ENCODE measurements at places on chromosomes 3 and 15.

- DNase-seq = no peak
These were observed 87.5 kb downstream of the ATP2B2 start for GRCh38 chr3:10417847-10418246.

- no peak for DNase-seq
These were observed 7.3 kb downstream of the ARL6IP5 start for GRCh38 chr3:69092030-69092516.

DNA sequence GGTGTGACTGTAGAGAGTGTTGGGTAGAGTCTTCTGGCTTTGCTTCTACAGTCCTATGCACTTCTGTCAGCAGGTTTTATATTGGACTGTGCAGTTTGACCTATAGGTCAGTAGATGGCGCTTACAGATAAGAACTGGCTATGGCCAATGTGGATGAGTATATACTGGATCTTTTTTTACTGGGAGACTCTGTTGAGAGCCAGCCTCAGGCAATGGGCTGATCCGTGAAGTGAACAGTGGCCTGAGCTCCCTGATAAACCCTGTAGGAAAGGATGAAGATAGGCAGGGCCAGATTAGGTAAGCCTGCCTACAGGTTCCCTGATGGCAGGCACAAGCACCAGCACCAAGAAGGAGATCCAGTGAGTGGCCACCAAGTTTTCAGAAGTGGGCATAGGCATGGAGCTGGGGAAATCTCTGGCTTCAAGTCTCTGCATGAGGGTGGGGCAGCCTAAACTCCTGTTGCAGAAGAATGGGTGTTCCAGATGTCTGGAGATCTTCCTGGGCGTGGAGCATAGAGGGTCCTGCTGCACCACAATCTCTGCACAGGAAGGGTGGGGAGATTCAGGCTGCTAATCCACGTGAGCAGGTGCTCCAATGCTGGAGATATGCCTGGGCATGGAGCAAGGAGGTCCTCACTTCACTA, 326.0 kb upstream of the SGO1 start:
- no peak for DNase-seq

DNA sequence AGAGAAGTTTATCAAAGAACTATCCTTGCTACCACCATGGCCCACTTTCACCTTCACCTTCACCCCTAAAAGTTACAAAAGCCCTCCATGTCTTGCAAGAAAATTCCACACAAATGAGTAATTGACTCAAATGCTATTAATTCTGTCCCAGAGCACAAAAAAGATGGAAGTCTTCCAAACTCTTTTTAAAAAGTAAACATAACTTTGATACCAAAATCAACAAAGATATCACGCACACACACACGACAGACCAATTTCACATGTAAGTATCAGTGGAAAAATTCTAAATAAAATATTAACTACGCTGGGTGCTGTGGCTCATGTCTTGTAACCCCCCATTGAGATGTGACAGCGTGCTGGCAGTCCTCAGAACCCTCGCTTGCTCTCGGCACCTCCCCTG, 1.1 kb upstream of the MCCC1 start:
- no peak for DNase-seq

DNA sequence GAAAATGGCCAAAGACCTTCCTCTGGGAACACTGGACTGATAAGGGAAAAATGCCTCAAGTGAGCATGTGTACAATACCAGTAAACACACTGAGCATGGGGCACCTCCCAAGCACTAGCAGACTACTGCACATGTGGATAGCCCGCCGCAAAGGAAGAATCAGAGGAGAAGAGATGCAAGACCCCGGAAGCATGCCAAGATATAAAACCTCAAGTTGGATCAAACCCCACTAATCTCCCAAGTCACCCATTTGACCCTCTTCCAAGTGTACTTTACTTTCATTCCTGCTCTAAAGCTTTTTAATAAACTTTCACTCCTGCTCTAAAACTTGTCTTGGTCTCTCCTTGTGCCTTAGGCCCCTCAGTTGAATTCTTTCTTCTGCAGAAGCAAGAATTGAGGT, 121.1 kb upstream of the PLAAT1 start:
- no peak for DNase-seq

GRCh38 chr3:193377591-193377990, 962 bp downstream of the ATP13A5 start:
- no peak for DNase-seq

DNA sequence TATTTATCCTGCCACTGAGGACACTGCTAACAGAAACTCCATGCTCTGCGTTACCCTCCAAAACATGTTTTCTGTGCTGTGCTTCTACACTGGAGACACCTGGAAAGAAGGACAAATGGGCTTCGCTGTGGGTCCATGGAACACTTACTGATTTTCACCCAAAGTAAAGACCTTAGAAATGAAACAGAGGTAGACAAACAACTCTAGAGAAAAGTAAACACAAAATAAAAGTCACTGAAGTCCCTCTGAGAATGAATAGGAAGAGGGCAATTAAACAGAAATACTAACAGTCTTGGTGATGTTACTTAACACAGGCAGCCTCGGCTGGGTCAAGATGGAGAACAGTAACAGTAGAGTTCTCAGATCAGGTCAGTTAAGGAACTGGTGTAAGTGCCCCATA, 6.7 kb upstream of the STIMATE start:
- no peak for DNase-seq

GRCh38 chr15:39125904-39126303, 455.0 kb upstream of the THBS1 start:
- peak; percentile 1 for DNase-seq

GRCh38 chr15:42332331-42332730, 27.0 kb upstream of the CAPN3 start:
- DNase-seq = no peak

DNA sequence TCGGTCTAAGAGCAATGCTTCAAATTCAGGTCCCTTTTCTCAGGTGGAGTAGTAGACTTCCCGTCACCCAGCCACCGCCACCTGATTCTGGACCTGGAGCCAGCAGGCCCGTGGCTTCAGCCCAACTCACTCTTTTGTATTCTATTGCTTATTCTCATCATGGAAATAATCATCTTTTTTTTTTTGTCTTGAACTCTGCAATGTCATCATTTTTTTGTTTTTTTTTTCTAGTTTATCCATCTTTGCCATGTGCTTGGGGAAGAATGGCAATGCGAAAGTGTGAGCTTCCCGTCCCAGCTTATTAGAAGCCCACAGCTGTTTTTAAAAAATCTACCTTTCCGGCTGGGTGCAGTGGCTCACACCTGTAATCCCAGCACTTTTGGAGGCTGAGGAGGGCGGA, 51.3 kb upstream of the FSTL1 start:
- no peak for DNase-seq

DNA sequence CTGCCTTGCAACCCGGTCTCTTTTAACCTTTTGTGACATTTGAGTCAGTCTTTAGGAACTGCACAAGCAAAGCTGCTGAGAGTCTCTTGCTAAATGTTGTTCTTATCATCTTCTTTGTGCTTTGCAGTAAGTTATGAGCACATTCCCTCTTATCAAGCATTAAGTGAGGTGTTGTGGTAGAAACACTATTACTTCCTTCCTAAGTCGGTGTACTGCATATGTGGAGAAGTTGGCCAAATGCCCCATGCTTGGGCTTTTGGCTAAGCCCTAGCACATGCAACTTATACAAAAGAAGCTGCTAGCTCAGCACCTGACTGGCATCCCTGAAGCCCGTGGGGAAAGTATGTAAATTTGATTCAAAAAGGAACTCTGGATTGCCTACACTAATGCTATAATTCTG, 136.5 kb upstream of the RBMS3 start:
- no peak for DNase-seq

DNA sequence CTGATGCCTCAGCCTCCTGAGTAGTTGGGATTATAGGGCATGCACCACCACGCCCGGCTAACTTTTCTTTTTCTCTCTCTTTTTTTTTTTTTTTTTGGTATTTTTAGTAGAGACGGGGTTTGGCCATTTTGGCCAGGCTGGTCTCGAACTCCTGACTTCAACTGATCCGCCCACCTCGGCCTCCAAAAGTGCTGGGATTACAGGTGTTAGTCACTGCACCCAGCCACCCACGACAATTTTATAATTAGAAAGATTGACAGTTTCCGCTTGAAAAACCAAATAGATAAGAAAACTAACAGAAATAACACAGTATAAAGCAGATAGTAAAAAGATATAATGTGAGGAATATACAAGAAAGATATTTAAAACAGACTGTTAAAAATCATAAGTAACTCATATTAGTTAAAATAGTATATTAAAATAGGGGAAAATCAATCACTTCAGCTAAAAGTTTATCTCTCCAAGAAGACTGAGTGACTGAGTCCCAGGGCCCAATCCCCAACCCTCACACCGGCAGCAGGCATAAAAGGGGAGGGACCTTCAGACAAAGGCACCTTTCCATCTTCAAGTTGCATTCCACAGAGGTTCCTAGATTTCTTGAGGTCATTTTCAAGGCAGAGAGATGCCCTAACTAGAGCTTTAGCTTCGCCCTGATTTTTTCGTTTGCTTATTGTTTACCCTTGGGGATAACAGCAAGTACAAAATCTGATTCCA, 1.4 kb upstream of the WHAMM start:
- DNase-seq = no peak

DNA sequence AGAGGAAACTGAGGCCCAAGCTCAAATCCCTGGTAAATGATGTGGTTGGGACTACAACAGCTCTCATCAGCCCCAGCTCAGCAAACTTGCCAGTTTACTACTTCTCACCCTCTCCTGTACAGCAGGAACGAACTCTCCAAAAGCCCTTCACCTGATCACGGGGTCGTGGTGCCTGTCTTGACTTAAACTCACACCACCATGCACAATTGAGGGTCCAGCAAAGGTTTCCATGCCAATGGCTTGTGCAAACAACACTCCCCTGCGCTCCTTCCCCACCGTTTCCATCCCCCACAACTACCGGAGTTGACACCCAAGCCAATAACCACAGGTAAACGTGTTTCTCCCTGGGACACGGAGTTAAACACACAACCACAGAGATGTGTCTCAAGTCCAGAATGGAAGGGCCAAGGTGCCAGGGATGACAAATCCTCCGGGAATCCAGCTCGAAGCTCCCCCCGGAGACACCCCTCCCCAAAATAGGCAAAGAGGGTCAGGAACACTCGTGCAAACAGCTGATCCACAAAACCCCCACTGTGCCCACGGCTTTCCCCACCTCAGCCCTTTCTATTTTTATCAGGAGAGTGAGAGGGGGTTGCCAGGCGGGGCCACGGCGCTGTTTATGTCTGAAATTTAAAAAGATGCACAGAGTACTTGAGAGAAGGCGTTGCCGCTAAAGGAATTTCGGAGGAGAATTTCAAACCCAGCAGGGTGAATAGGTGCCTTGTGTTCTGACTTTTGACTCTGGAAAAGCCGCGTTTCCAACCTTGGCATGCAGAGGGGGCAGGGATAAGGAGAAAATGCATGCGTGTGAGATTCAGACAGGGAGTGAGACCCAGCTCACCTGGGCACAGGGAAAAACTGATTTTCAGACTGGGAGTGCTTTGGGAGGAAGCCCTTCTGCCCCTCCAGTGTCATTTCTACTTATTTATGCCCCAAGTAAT, 10.6 kb upstream of the ACAN start:
- no peak for DNase-seq

- DNase-seq = no peak
These were observed 46.9 kb downstream of the B3GNT5 start for GRCh38 chr3:183299976-183300375.

DNA sequence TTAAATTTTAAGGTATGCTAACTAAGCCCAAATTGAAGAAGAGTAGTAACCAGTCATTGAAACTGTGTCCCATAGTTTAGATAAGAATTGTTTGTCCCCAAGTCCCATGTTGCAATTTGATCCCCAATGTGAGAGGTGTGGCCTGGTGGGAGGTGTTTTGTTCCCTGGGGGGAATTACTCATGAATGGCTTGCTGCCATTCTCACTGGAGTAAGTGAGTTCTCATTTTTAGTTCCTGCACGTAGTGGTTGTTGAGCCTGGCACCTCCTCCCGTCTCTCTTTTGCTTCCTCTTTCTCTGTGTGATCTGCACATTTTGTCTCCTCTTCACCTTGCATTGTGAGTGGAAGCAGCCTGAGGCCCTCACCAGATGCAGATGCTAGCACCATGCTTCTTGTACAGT, 1271.0 kb downstream of the NSUN3 start:
- DNase-seq = no peak

DNA sequence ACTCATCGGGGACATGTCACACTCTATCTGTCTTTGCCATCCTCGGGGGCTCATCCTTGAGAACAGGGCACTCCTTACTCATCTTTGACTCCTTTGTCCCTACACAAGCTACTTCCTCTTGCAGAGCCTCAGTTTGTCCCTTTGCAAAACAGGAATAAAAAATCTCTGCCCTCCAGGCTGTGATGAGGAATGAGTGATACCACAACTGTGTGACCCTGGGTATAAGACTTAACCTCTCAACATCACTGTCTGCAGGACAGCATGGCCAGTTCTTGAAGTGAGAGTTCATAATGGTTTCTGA, 48.5 kb downstream of the IQSEC1 start:
- DNase-seq = no peak

- no peak for DNase-seq
These were observed 773.1 kb upstream of the NR2F2 start for GRCh38 chr15:95557226-95558046.

DNA sequence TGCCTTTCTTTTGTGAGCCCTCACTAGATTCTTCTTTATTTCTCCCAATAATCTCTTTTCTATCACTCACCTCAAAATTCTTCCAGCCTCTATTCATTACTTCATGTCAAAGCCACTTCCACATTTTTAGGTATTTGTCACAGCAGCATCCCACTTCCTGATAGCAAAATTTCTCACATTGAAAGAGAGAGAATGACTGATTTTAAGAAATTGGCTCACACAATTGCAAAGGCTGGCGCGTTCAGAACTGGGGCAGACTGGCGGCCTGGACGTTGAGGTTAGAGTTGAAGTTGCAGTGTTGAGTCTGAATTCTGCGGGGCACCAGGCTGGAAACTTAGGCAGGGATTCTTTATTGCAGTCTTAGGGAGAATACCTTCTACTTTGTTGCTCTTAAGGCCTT, 117.9 kb downstream of the LRRC28 start:
- DNase-seq = no peak

DNA sequence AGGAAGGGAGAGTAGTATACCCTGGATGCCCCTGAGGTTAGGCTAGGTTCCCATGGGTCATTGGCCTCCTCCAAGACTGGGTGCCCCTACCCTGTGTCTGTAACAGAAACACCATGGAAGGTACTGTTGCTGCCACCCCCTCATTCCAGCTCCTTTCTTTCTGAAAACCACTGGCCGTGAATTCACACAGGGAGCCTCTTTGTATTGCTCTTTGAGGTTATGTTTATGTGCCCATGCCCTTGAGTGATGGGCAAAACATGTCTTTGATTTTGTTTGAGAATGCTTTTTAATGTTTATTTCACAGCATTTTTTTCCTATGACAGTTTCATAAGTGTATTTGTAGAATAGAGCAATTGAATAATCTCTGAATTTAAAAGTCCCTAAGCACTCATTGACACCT, 79.7 kb downstream of the RARB start:
- no peak for DNase-seq

DNA sequence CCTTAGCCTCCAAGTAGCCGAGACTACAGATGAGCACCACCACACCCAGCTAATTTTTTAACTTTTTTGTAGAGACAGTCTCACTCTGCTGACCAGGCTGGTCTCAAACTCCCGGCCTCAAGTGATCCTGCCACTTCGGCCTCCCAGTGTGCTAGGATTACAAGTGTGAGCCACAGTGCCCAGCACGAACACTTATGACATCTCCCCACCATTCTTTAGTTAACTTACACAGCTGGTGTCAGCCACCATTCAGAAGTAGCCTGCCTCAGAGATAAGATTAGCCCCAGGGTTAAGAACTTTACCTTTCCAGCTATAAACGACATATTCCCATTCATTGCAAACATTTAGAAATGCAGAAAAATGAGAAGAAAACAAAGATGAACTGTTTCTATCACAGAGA, 58.2 kb downstream of the TRPM7 start:
- no peak for DNase-seq

- no peak for DNase-seq
These were observed 13.9 kb downstream of the NR1I2 start for GRCh38 chr3:119795849-119796248.

- DNase-seq = no peak
These were observed 3.0 kb downstream of the ADAMTS9 start for GRCh38 chr3:64684715-64685261.

Data from stimulated activated CD8-positive, alpha-beta memory T cell treated with anti-CD3 and anti-CD28 coated beads, Interleukin-2, amount 100 ng/mL, for 1 hour (primary cell).